Cardiac muscle cell (in vitro differentiated cells and primary cell): ENCODE measurements at places on chromosomes 11 and 22. TPM values are rescaled to one million over a fixed set of nuclear protein-coding genes. Genes with fewer than 3 reads are reported as not detected.

Gene MIAT
- total RNA-seq: 0.21 and 0.66 TPM in 2 replicates

Gene ZP1
- total RNA-seq: not detected in 2 replicates

Gene ALX4
- total RNA-seq: 0.15 and 0.18 TPM in 2 replicates

Gene HPX
- total RNA-seq: 0.95 TPM in 1 of 2 replicates, not detected in the other

Gene MMP12
- not detected in 2 replicates for total RNA-seq

Gene LPXN
- 3.5 and 4.1 TPM in 2 replicates for total RNA-seq

Gene OR52I2
- not detected in 2 replicates for total RNA-seq

Gene ASPHD2
- 1.8 and 3.0 TPM in 2 replicates for total RNA-seq

Gene RAG2
- not detected in 2 replicates for total RNA-seq

Gene MRGPRF
- 11.2 and 13.8 TPM in 2 replicates for total RNA-seq

Gene GNG3
- total RNA-seq: 0.67 TPM in 1 of 2 replicates, not detected in the other

Gene PGA4
- 0.88 and 1.2 TPM in 2 replicates for total RNA-seq

Gene TMEM86A
- 3.4 and 4.1 TPM in 2 replicates for total RNA-seq

Gene PKDREJ
- total RNA-seq: 0.03 and 0.07 TPM in 2 replicates

Gene CTSF
- total RNA-seq: 15.2 and 45.6 TPM in 2 replicates

Gene KCNC1
- total RNA-seq: 0.04 TPM in 1 of 2 replicates, not detected in the other

Gene DRICH1
- not detected in 2 replicates for total RNA-seq

Gene KRTAP5-8
- total RNA-seq: not detected in 2 replicates

Gene CHCHD10
- 77.5 and 216 TPM in 2 replicates for total RNA-seq

Gene NEU3
- total RNA-seq: 9.7 and 14.3 TPM in 2 replicates

Gene SYVN1
- total RNA-seq: 15.9 and 16.8 TPM in 2 replicates

Gene CEP126
- 0.53 and 1.2 TPM in 2 replicates for total RNA-seq

Gene KCNJ11
- total RNA-seq: 12.8 and 17.0 TPM in 2 replicates

Gene ACTN3
- 74.2 and 189 TPM in 2 replicates for total RNA-seq

Gene OR5AL1
- not detected in 2 replicates for total RNA-seq

Gene PLEKHA7
- total RNA-seq: 65.0 and 167 TPM in 2 replicates

Gene ARHGAP42
- 90.9 and 135 TPM in 2 replicates for total RNA-seq

Gene OR2D3
- total RNA-seq: not detected in 2 replicates

Gene GGT5
- 0.21 and 0.35 TPM in 2 replicates for total RNA-seq

Gene ZNRF3
- 35.4 and 40.4 TPM in 2 replicates for total RNA-seq

Gene TTLL1
- 29.9 and 38.2 TPM in 2 replicates for total RNA-seq

Gene DSCAML1
- total RNA-seq: 0.11 and 1.8 TPM in 2 replicates

Gene OR2AT4
- not detected in 2 replicates for total RNA-seq

Gene SLC5A12
- total RNA-seq: 0.07 and 0.33 TPM in 2 replicates

Gene HSPB2
- total RNA-seq: 0.36 and 0.74 TPM in 2 replicates

Gene MICAL2
- 123 and 178 TPM in 2 replicates for total RNA-seq

Gene NPAS4
- 1.2 TPM in 2 replicates for total RNA-seq

Gene PAMR1
- 0.35 and 0.77 TPM in 2 replicates for total RNA-seq

Gene MYOD1
- total RNA-seq: not detected in 2 replicates

Gene AIFM3
- total RNA-seq: 2.0 and 4.8 TPM in 2 replicates

Gene IL18
- 0.18 and 0.86 TPM in 2 replicates for total RNA-seq

Gene WT1
- total RNA-seq: 5.0 and 5.2 TPM in 2 replicates

Gene ANO3
- not detected in 2 replicates for total RNA-seq

Gene MS4A6E
- total RNA-seq: not detected in 2 replicates
